ENCODE measurements at places on chromosomes 2 and 18. TPM values are rescaled to one million over a fixed set of nuclear protein-coding genes. Genes with fewer than 3 reads are reported as not detected.

MORN2 gene
- total RNA-seq, result 26.1 TPM

ESPNL gene
- total RNA-seq, result 3.9 TPM

KLHL29 gene
- total RNA-seq, result 23.3 TPM

FZD7 gene
- 26.1 TPM for total RNA-seq

UGT1A10 gene
- total RNA-seq, result not detected

MEIS1 gene
- total RNA-seq, result 23.7 TPM

CDH2 gene
- total RNA-seq, result 125 TPM

CXCR1 gene
- 0.28 TPM for total RNA-seq

STAT4 gene
- 0.41 TPM for total RNA-seq

CRYGD gene
- total RNA-seq, result not detected

ALPG gene
- 0.34 TPM for total RNA-seq

MRPL19 gene
- total RNA-seq, result 34.1 TPM

ITGAV gene
- total RNA-seq, result 84.8 TPM

GPD2 gene
- 95.3 TPM for total RNA-seq

IL36RN gene
- not detected for total RNA-seq

VWA3B gene
- not detected for total RNA-seq

PSMA8 gene
- not detected for total RNA-seq

FBXO15 gene
- total RNA-seq, result 7.8 TPM

RAB6C gene
- total RNA-seq, result 2.4 TPM

PTPRM gene
- 32.9 TPM for total RNA-seq

DSC2 gene
- total RNA-seq, result 8.4 TPM

PRSS56 gene
- total RNA-seq, result not detected

MLPH gene
- 371 TPM for total RNA-seq

DOK6 gene
- 0.73 TPM for total RNA-seq

RHBDD1 gene
- 16.5 TPM for total RNA-seq

SGPP2 gene
- 3.3 TPM for total RNA-seq

RNF25 gene
- total RNA-seq, result 32.5 TPM

QPCT gene
- total RNA-seq, result 5.3 TPM

ERMN gene
- total RNA-seq, result not detected

COLEC12 gene
- total RNA-seq, result 35.0 TPM

EVA1A gene
- 9.7 TPM for total RNA-seq

FASTKD2 gene
- 19.5 TPM for total RNA-seq

ACADL gene
- 12.3 TPM for total RNA-seq

DPP4 gene
- total RNA-seq, result 36.8 TPM

CYP27A1 gene
- 97.7 TPM for total RNA-seq

PJVK gene
- total RNA-seq, result 0.91 TPM

TEX44 gene
- 10.6 TPM for total RNA-seq

FLACC1 gene
- 0.27 TPM for total RNA-seq

RAD51AP2 gene
- total RNA-seq, result 4.2 TPM

MREG gene
- total RNA-seq, result 9.0 TPM

ANKZF1 gene
- total RNA-seq, result 64.4 TPM

MERTK gene
- 43.6 TPM for total RNA-seq

TRAK2 gene
- 18.9 TPM for total RNA-seq

CTAGE1 gene
- total RNA-seq, result not detected

FOXD4L1 gene
- not detected for total RNA-seq

MBD5 gene
- 38.2 TPM for total RNA-seq

GPR35 gene
- total RNA-seq, result 4.6 TPM
